ENCODE measurements at places on chromosomes 6 and 20.

DNA sequence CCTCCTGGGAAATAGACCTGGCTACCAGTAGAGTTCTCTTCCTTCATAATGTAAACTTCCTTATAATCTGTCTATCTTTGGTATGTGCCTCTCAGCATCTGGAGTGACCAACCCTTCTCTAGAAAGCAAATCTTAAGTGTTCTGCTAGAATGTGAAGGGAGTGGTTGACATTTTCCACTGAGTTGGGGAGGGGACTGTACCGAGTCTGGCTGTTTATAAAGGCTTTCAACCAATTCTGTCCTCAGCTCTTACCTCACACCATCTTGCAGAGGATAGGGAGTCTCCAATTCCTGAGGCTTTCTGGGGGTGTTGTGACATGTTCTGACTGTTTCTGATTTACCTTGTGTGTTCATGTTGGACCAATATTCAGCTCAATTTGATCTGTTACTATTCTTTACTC lies 39.6 kb downstream of the FAM217A start:
- no peak for DNase-seq

DNA sequence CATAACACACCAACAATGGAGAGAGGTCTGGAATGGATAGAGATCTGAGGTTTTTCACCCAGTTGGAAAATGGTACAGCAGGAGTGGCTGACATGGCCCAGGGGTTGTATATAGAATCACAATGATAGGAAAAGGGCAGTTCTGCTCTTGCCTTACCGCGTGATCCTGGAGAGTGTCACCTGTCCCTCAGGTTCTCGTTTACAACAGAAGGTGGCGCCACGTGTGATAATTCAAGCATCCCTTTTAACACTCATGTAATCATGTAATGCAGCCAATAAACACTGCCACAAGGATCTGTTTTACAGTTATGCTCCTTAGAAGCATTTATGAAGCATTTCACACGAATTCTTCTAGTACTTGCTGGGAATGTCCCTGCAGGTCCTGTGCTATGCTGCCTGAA lies 12.9 kb upstream of the WFDC2 start:
- DNase-seq: no peak

DNA sequence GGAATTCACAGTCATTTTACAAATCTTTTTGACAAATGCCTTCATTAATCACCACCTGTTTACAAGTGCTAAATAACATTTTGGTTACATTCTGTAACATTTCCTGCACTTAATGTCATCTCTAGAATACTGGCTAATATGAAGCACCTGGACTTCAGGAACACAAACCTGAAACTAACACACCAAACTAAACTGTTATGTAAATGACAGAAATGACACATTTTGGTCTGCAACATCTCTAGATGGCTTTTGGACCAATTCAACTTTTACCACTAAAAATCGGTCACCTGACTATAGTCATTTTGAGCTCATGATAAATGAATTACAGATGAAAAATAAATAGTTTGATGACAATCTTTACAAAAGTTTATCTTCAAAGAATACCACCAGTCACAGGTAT lies 80.6 kb downstream of the ATG5 start:
- no peak for DNase-seq

- no peak for DNase-seq
These were observed 34.9 kb downstream of the GPLD1 start for GRCh38 chr6:24454452-24454851.

DNA sequence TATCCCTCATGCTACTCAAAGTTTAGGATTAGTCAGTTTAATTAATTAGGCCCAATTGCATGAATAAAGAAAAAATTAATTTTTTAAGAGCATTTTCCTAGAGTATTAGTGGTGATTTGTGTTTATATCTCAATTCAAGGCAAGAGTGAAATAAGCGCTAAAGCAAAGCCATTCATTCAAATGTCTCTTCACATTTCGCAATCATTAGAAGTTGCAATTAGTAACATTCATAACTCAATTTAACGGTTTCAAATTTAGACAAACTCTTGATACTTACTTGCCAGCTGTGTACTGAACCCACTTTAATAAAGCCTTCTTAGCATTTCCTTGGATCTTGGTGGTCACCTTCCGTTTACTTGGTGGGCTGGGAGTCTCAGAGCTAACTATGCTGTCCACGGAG lies 127.2 kb downstream of the SYNE1 start:
- DNase-seq: no peak

DNA sequence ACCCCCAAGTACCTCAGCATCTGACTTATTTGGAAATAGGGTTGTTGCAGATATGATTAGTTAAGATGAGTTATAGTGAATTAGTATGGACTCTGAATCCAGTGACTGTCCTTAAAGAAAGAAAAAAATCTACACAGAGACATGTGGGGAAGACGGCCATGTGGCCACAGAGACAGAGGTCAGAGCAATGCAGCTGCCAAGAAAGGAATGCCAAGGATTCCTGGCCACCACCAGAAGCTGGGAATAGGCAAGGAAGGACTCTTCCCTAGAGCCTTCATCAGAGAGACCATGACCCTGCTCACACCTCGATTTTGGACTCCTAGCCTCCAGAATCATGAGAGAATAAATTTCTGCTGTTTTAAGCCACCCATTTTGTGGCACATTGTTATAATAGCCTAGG lies 81.8 kb downstream of the FYN start:
- no peak for DNase-seq

- no peak for DNase-seq
These were observed 91.4 kb downstream of the CDH22 start for GRCh38 chr20:46216770-46217464.

DNA sequence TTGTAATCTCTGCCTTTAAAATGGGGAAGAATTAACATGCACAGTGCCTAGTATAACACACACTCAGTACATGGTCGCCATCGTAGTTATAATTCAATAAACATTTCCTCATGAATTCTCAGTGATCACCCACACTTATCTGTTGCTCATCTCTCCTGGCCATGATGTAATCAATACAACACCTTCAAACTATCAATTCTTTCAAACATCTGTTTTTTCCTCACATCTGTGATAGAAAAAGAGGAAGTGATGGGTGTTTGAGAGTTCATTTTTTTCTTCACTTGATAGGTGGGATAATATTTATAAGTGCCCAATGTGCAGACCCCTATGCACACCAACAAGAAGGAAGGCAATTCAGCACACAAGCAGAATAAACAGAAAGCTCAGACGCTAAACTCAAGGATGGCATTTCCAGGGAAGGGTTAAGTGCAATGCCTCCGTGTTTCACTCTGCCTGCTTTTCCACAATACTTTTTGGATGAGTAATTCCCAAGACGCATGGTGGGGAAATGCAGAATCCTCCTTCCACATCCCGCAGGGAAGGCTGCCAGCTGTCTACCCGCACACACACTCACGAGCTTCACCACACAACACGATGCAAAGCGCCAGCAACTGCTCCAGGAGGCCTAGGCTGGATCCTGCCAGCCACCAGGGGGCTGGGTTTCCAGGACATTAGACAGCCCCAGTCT lies 100.3 kb downstream of the GMPR start:
- no peak for DNase-seq

DNA sequence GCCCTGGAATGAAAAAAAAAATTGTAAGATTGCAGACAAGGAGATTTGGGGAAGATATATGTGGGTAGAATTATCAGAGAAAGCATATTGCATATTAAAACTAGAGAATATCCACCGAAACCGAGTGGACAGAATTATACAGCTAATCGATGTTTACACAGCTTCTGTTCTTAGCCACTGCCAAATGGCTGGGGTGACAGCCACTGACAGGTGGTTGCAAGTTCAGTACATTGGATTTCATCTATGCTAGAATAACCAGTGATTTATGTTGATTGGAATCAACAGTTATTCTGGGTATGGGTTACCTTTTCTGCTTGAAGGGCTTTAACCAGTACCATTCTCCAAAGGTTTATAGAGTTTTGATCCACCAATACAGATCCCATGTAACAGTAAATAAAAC lies 48.4 kb upstream of the THEMIS start:
- DNase-seq: no peak
